NCI-H774 (cell line): ENCODE measurements at places on chromosomes 2 and 18.
A peak's percentile ranks its signal among the peaks of the same experiment; 100 is the strongest.

- no peak for DNase-seq
These were observed 22.5 kb downstream of the DRC1 start for GRCh38 chr2:26424221-26424620.

- DNase-seq = no peak
These were observed 20.7 kb upstream of the C1QL2 start for GRCh38 chr2:119179202-119179601.

- no peak for DNase-seq
These were observed 93.4 kb upstream of the THOC1 start for GRCh38 chr18:361100-361732.

GRCh38 chr2:120598416-120598815 is 137.3 kb upstream of the GLI2 start:
- DNase-seq = no peak

DNA sequence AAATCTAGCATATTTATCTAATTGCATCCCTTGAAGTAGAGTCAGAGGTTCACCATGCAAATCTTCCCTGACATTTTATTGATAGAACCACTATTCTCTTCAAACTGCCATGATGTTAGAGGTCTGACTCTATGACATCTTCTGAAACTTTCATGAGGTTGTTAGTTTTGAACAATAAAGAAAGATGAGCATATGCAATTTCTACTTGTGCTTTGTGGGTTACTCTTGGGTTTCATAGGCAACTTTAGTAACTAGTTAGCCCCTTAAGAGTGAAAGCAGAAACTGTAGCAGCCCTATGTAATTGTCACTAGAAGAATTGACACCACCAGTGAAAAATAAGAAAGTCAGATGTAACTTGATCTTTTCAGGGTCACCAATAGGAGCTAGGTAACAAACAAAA is 53.1 kb upstream of the ZEB2 start:
- no peak for DNase-seq

DNA sequence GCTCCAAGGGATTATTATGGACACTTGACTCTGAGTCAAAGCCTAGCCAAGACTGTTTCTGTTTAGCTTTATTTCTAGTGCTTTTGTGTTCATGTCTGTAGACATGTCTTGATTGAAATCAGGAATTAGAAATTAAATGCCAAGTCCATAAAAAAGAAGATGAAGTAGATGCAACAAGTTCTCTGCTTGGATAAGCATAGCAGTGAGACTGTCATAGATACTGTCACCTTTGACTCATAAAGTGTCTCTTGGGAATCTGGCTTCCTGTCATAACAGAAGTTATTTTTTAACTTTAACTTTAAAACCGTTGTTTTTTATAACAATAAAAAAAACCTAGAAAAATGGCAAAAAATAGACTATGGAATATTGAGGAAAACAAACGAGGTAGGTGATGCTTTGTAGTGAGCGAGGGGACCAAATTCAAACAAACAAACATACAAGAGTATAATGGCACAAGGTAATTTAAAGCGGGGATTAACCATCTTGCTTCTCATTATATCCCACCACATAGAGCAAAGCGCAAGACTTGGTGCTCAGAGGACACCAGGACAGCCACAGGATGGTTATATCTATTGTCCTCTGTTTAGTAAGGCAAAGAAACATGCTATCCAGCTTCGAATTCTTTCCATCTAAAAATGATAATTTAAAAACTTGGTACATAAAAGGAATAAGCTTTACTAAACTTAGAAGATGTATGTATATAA is 64.6 kb downstream of the CD226 start:
- no peak for DNase-seq

DNA sequence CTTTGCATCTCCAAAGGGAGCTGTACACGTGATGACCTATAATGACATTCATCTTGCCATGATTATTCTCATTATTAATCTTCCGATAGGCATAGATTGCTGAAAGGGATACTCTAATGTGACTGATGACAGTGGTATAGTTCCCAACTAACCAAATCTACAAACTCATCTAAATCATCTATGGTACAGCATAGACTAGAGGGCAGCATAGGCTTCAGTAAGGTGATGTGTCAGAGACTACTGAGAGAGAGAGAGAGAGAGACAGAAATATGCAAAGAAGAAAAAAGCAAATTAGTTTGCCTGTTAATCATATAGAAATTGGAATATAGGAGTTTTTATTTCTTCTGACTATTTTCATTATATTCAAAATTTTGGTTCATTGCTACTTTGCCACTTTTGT is 89.3 kb downstream of the CSRNP3 start:
- no peak for DNase-seq

DNA sequence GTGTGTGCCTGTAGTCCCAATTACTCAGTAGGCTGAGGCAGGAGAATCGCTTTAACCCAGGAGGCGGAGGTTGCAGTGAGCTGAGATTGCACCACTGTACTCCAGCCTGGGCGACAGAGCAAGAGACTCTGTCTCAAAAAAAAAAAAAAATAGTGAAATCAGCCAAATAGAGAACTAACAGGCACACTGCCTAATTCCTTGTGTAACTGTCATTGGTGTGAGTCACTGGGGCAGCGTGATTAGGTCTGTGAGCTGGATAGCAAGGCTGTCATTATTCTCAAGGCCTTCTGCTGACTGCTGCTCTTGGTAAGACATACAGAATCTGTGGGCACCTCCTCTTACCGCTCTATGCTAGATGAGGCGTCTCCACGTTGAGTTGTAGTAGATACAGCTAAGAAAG is 270.3 kb downstream of the NEDD4L start:
- DNase-seq = no peak

DNA sequence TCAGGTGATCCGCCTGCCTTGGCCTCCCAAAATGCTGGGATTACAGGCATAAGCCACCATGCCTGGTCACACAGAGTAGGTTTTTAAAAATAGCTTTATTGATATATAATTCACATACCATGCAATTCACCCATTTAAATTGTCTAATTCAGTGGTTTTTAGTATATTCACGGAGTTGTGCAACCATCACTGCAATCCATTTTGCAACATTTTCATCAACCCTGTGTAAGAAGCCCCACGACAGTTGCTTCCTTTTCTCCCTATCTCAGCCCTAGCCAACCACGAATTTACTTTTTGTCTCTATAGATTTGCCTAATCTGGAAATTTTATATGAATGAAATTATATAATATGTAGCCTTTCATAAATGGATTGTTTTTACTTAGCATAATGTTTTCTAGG is 266.4 kb downstream of the NAPG start:
- no peak for DNase-seq

DNA sequence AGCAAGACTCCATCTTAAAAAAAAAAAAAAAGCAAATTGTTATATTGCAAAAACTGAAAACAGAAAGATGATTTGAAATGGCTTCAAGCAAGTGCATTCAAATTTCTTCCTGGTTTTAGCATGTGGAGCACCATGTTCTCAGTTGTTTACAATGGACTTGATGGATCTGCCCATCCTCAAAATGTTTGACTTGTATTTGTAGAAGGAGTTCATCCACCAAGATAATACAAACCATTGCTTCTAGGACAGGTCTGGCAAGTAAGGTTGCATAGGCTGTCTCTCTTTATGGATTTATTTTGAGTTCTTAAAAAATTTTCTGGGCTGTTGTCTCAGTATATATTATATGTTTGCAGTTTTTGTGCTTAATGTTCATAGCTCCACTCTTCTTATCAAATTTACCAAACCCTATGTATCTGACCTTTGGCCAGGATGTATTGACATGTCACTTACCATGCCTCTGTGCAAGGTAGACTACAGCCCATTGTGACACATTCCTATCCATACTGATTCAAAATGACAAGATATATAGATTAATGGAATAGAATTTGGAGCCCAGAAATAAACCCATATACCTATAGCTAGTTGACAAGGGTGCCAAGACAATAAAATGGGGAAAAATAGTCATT is 21.7 kb upstream of the ZCCHC2 start:
- DNase-seq = no peak

DNA sequence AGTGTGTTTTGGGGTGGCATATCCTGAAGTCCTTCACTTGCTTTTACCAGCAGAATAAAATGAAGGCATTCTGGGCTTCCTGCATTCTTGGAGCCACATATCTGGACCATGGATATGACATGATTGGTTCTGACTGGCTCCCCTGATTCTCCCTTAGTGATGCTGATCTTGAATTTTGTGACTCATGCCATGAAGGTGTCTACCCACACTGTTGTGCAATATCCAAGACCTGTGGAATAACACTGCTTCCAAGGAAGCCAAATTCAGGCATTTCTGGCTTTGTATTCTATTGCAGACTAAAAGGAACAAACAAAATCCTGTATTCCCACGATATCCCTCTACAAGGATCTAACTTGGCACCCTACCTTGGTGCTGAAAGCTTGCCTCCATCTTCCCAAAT is 125.8 kb downstream of the LYPD6B start:
- DNase-seq = no peak

- DNase-seq = no peak
These were observed 79.6 kb downstream of the OSBPL6 start for GRCh38 chr2:178273787-178274360.

- DNase-seq = no peak
These were observed 99.5 kb downstream of the DCC start for GRCh38 chr18:52439457-52439856.

DNA sequence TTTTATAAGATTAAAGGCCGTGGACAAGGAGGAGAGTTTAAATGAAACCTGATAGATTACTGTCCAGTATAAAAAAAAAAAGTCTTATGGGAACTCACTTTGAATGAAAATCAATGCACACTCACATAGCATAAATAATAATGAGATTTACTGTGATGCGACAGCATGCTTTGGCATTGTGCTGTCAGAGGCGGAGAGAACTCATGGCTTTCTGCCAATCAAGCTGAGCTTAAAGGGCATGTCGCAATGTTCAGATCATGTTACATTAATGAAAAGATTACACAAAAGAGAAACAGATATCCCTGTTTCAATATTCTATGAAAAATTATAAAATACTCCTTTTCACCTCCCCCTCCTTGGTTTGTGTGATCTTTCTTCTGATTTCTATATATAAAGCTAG is 310.8 kb downstream of the ERBB4 start:
- DNase-seq = peak; percentile 40

- DNase-seq = no peak
These were observed 383 bp upstream of the ATP5MC3 start for GRCh38 chr2:175181877-175182308.

- peak; percentile 28 for DNase-seq
These were observed 22.1 kb upstream of the ASB1 start for GRCh38 chr2:238404406-238405216.

- no peak for DNase-seq
These were observed 54.7 kb upstream of the MBOAT2 start for GRCh38 chr2:9057939-9058761.

DNA sequence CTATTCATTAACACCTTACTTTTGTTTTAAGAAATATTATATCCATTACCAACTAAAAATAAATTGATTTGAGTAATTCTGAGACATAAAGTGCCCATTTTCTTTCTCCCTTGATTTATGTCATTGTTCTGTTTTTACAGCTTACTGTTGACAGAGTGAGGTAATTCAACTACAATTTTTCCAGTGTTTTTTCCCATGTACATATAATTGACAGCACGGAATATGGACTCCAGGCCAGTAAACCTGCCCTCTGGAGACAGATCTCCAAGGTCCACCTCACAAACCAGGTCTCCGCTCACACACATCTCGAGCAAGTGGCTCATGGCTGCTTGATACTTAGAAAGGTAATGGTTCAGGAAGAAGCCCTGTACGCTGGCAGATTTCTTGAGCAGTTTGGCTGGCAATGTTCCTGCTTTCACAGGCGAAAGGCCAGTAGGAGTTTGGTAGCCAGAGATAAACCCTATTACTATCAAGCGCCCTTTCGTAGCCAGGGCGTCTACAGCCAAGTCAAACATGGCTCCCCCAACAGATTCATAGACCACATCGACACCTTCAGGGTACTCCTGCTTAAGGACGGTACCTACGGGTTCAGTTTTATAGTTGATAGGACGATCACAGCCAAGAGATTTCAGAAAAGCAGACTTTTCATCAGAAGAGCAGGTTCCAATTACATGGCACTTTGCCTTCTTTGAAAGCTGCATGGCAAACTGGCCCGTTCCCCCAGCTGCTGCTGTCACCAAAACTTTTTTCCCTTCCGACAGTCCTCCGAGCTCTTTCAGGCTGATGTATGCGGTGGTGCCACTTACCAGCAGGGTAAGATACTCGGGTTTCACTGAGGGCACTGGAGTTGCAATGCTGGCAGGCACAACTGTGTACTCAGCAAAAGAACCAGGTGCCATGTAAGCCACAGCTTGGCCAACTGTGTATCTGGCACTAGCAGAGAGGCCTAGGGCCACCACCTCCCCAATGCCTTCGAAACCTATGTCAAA is 7.4 kb downstream of the PTGR3 start:
- DNase-seq = peak; percentile 52

DNA sequence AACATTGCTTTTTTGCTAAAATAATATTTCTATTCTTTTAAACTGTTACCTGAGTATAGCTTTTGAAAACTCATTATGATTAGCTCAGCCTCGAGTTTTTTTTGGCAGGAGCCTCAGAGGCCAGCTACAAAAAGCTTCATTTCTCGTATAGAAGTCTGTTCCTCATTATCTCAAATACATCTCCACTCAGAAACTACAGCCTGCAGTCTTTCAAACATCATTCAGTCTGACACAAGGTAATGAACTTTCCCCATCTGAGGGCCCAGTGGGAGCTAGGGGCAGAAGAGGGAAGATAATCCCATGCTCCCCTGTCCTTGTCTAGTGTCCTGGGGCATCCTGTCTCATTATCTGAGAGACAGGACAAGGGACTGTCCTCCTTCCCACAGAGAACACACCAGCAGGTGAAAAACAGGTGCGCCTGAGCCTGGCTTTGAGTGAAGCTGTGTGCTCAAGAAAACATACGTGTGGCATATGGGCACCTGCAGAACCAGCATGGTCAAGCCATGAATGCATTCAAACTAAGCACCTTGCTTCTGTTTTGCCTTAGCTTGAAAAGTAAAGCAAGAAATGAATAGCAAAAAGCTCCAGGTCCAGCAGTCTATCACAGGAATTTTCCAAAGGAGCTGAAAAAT is 247.5 kb downstream of the MREG start:
- no peak for DNase-seq

- no peak for DNase-seq
These were observed 179.6 kb downstream of the INO80D start for GRCh38 chr2:205906419-205906818.

- no peak for DNase-seq
These were observed 288.1 kb downstream of the RNF144A start for GRCh38 chr2:7205151-7205830.

GRCh38 chr18:31275722-31276463 is 42.1 kb upstream of the DSG1 start:
- no peak for DNase-seq

DNA sequence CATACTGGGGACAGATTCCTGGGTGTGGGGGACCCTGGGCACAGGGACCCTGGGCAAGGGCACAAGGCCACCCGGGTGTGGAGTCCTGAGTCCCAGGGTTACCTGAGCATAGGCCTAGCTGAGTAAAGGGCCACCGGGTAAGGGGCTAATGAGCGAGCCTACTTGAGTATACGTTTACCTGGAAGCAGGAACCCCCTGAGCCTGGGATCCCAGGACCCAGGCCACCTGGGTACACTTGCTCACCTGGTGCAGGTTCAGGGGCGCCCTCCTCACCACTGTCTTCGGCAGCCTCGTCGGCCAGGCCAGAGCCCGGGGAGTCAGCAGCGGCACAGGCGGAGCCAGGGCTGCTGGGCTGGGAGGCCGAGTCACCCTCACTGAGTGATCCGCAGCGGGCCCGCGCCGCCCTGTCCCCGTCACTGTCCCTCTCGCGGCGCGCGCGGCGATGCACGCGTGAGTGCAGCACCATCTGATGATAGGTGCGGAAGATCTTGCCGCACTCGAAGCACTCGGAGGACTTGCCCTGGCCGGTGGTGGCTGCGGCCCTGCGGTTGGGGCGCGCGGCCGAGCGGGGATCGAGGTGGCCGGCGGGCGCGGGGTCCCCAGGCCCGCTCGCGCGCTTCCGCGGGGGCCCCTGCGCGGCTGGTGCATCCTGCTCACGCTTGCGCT is 53.9 kb downstream of the ZNF516 start:
- DNase-seq = no peak
